ENCODE measurements at places on chromosomes 3 and 15. TPM values are rescaled to one million over a fixed set of nuclear protein-coding genes. Genes with fewer than 3 reads are reported as not detected.

Gene CCR9
- not detected for total RNA-seq

DNA sequence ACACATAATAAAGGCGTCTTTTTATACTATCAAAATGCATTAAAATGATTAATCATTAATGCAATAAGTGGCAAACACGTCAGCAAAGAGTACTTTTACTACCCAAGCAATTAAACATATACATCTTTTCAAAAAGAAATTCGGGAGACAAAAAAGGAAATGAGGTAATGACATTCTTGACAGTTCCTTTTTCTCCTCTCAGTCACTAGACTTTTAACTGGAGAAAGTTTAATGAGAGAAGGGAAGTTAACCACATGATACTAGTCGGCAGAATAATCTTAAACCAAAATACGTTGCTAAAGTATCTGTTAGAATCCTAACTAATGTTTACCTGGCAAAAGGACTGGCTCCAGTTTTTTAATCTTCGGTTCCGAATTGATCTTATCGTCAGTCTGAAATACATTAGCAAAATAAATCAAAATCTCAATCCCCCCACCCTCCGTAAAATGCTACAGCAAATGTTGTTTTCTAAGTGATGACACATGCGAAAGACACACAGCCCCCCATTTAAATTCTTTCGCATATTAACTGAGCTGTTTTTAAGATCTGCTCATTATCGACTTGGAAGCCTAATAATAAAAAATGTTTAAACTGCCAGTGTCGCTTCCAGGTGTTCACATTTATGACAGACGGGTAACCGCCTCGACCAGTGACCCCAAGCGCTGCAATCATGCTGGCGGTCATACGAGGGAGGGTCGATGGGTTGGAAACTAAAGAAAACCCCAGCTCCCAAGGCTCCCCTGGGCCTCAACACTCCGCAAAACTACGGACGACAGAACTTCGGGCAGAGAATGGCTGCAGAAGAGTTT, 778 bp downstream of the MTMR10 start:
- H3K36me3 ChIP-seq, result no peaks in the 10 kb centered on the region
- H3K27me3 ChIP-seq, result no peaks in the 10 kb centered on the region
- peak overlapping the region; percentile 91 for H3K27ac ChIP-seq
- DNase-seq, result no peak

Gene NANOGP8
- total RNA-seq, result not detected

DNA sequence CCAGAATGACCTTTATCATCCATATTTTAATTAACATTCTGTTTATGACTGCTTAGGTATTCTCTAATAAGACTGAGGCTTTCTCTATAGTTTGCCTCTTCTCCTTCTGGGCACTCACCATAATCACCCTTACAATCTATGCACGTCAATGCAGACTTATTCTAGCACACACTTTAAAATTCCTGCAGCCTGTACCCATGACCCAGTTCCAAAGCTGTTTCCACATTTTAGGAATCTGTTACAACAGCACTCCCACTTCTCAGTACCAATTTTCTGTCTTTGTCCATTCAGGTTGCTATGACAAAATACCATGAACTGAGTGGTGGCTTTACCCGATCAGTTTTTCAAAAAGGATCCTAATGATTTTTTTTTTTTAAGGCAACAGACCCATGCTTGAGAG, 103.5 kb downstream of the SOX14 start:
- H3K36me3 ChIP-seq, result no peaks in the 10 kb centered on the region
- no peak for DNase-seq

DNA sequence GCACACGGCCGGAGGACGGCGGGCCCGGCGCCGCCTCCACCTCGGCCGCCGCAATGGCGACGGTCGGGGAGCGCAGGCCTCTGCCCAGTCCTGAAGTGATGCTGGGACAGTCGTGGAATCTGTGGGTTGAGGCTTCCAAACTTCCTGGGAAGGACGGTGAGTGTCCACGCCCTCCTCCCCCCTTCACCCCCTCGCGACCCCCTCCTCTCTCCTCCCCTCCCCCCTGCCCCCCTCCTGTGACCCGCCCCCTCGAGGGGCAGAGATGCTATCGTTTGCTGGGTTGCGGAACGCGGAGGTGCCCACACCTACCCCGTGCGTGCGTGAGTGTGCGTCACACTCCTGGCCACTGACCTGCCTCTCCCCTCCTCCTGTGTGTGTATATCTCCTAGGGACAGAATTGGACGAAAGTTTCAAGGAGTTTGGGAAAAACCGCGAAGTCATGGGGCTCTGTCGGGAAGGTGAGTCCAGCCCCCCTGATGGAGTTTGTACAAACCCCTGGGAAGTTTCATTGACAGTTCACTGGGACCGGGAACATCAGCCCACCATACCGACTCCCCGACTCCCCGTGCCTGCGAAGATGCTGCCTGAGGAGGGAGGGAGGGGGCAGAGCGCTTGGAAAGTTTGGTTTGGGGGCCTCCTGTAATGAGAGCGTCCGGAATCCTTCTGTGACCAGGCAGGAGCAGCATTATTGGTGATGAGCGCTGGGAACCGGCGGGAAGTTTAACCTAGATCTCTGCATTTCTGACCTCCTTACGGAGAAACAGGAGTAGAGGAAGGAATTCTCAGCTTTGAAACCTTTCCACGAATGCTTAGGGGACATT, 795 bp upstream of the SCAANT1 start:
- DNase-seq, result peak; percentile 75
- H3K27me3 ChIP-seq, result no peaks in the 10 kb centered on the region
- peak overlapping the region; percentile 62 for H3K4me3 ChIP-seq
- H3K4me1 ChIP-seq, result peaks cover 2% of the 10 kb centered on the region
- no peaks in the 10 kb centered on the region for H3K36me3 ChIP-seq
- H3K27ac ChIP-seq, result peak overlapping the region; percentile 100

Gene ZNF80
- not detected for total RNA-seq

GRCh38 chr15:44468709-44469385, 41.4 kb downstream of the CTDSPL2 start:
- H3K27ac ChIP-seq, result no peak overlapping the region
- H3K4me1 ChIP-seq, result no peaks in the 10 kb centered on the region
- no peaks in the 10 kb centered on the region for H3K36me3 ChIP-seq
- no peak overlapping the region for H3K4me3 ChIP-seq
- H3K27me3 ChIP-seq, result no peaks in the 10 kb centered on the region

- H3K4me3 ChIP-seq, result no peak overlapping the region
- H3K4me1 ChIP-seq, result no peaks in the 10 kb centered on the region
- no peak for DNase-seq
- H3K27me3 ChIP-seq, result no peaks in the 10 kb centered on the region
- H3K27ac ChIP-seq, result no peak overlapping the region
- no peaks in the 10 kb centered on the region for H3K36me3 ChIP-seq
These were observed 631.1 kb upstream of the CFAP20DC start for GRCh38 chr3:59680919-59681318.

Gene GRIP2
- total RNA-seq, result 3.1 TPM

DNA sequence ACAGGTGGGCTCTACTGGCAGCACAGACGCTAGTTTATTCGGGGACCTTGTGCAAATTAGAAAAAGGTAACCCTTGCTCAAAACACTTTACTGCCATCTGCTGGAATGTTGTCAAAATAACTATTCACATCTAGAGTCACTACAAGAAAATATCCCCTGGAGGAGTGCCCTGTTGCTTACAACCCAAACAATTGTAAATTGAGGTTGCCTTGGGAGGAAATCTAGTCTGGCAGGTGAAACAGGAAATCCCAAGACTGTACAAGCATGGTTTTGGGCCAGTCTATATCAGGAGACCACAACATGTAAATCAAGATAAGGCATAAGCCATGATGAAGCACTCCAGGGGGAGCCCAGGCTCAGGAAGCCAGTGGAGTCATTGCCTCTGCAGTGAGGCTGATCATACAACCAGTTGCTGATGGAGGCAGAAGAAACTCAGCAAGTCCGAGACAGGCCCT, 136.8 kb upstream of the ACP3 start:
- no peaks in the 10 kb centered on the region for H3K4me1 ChIP-seq
- no peaks in the 10 kb centered on the region for H3K36me3 ChIP-seq
- no peak for DNase-seq

DNA sequence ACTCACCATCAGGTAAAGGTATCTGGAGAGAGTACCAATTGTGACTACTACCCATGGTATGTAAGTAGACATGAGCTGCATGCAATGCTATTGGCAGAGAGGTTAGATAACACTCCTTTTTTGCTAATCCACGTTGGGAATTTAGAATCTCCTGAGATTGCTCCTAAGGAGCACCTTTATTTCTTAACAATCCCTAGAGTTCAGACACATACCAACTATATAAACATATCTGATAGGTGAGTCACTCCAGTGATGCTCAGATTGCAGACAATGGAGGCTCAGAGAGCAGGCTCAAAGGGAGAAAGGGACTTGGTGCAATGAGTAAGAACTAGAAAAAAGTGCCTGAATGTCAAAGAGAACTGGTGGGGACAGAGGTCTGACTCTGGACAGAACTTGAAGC, 47.0 kb upstream of the LRRFIP2 start:
- DNase-seq, result no peak
- no peaks in the 10 kb centered on the region for H3K4me1 ChIP-seq
- H3K27ac ChIP-seq, result no peak overlapping the region
- H3K4me3 ChIP-seq, result no peak overlapping the region
- no peaks in the 10 kb centered on the region for H3K27me3 ChIP-seq

GRCh38 chr15:92079647-92080255, 226.2 kb downstream of the SLCO3A1 start:
- no peak overlapping the region for H3K27ac ChIP-seq
- no peaks in the 10 kb centered on the region for H3K4me1 ChIP-seq
- no peaks in the 10 kb centered on the region for H3K36me3 ChIP-seq
- H3K27me3 ChIP-seq, result no peaks in the 10 kb centered on the region
- no peak overlapping the region for H3K4me3 ChIP-seq
- DNase-seq, result no peak

Gene FAM107A
- total RNA-seq, result 140 TPM

DNA sequence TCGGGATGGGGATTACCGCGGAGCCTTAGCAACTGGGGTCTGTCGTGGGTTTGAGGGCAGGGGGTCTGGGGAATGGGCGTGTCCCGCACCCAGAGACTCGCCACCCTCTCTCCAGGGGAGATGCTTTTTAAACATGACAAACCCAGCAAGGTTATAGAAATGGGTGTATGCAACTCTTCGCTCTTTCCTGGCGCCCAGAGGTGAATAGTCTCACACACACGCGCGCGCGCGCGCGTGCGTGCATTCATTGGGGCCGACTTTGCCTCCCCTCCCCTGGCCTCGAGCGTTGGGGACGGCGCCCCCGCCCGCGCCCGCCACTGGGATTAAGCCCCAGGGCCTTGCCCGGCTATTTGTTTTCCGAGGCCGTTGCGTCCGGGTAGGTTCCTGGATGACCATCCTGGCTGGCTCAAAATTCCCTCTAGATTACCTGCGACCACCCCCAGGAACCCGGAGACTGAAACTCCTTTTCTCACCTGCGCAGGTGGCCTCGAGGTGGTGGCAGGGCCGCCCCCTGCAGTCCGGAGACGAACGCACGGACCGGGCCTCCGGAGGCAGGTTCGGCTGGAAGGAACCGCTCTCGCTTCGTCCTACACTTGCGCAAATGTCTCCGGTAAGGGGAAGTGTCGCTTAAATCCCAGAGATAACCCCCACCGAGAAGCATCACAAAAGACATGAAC, 777 bp downstream of the GPR160 start:
- peak overlapping the region; percentile 22 for H3K4me3 ChIP-seq
- no peaks in the 10 kb centered on the region for H3K4me1 ChIP-seq
- no peaks in the 10 kb centered on the region for H3K36me3 ChIP-seq
- DNase-seq, result no peak

Gene CRABP1
- total RNA-seq, result not detected

GRCh38 chr15:62306851-62307504, 141.9 kb upstream of the C2CD4B start:
- H3K36me3 ChIP-seq, result no peaks in the 10 kb centered on the region
- H3K27me3 ChIP-seq, result no peaks in the 10 kb centered on the region
- DNase-seq, result peak; percentile 46
- H3K4me3 ChIP-seq, result no peak overlapping the region
- H3K4me1 ChIP-seq, result no peaks in the 10 kb centered on the region

Gene OR5H2
- not detected for total RNA-seq

Gene MUSTN1
- total RNA-seq, result not detected

- no peak overlapping the region for H3K27ac ChIP-seq
- no peaks in the 10 kb centered on the region for H3K36me3 ChIP-seq
- no peak overlapping the region for H3K4me3 ChIP-seq
- H3K4me1 ChIP-seq, result no peaks in the 10 kb centered on the region
- DNase-seq, result no peak
These were observed 288.1 kb upstream of the NECTIN3 start for GRCh38 chr3:110783541-110783940.

DNA sequence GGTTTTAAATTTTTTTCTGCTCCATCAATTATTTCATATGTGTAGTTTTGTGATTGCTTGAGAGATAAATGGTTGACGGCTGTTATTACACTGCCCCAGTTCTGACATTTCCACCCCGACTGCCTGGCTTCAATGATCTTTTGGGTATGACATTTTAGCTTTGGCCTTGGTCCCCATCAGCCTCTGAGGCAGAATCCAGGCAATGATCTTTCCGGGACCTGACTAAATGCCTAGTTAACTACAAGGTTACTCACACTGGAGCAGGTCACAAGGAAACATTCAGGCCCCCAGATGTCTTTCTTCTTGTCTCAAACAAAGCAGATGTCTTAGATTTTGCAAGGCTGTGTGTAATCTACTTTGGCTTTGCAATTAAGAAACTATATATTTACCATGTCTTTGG, 61.1 kb upstream of the TMCO5A start:
- H3K27me3 ChIP-seq, result no peaks in the 10 kb centered on the region
- H3K27ac ChIP-seq, result no peak overlapping the region
- no peak overlapping the region for H3K4me3 ChIP-seq
- no peaks in the 10 kb centered on the region for H3K36me3 ChIP-seq
- DNase-seq, result no peak
- H3K4me1 ChIP-seq, result no peaks in the 10 kb centered on the region

- no peaks in the 10 kb centered on the region for H3K27me3 ChIP-seq
- peaks cover 5% of the 10 kb centered on the region for H3K4me1 ChIP-seq
- DNase-seq, result no peak
- H3K36me3 ChIP-seq, result no peaks in the 10 kb centered on the region
- no peak overlapping the region for H3K4me3 ChIP-seq
- H3K27ac ChIP-seq, result no peak overlapping the region
These were observed 436.4 kb downstream of the SHQ1 start for GRCh38 chr3:72411843-72412242.

Gene ABCF3
- total RNA-seq, result 11.8 TPM

Gene CPN2
- total RNA-seq, result not detected

GRCh38 chr3:84536916-84537315, 421.9 kb upstream of the CADM2 start:
- no peaks in the 10 kb centered on the region for H3K36me3 ChIP-seq
- no peaks in the 10 kb centered on the region for H3K4me1 ChIP-seq
- no peak overlapping the region for H3K27ac ChIP-seq
- no peak overlapping the region for H3K4me3 ChIP-seq
- H3K27me3 ChIP-seq, result no peaks in the 10 kb centered on the region

Gene TMC3
- 0.14 TPM for total RNA-seq

Gene EIF4G1
- total RNA-seq, result 269 TPM

DNA sequence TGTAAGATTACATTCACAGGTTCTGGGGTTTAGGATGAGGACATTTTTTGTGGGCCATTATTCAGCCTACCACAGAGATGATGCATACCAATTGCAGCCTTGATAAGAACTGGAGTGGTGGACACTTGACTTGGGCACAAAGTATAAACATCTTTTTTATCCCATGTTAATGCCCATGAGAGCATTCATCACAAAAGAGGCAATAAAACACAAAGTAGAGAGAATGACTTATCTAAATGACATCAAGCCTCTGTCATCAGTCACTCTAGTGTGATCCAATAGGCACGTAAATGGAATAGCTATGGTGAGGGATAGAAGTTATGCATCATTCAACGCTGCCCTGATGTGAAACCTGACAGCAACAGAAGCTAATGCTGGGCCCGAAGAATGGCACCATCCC, 25.8 kb downstream of the VEPH1 start:
- H3K36me3 ChIP-seq, result no peaks in the 10 kb centered on the region
- H3K4me3 ChIP-seq, result no peak overlapping the region

Data from uterus (tissue), 4 donors.